NCI-H1417 (cell line): ENCODE measurements at places on chromosomes 5 and 9.

- peak; percentile 52 for DNase-seq
Measured at GRCh38 chr5:138636398-138636944, 61.3 kb upstream of the HSPA9 start.

DNA sequence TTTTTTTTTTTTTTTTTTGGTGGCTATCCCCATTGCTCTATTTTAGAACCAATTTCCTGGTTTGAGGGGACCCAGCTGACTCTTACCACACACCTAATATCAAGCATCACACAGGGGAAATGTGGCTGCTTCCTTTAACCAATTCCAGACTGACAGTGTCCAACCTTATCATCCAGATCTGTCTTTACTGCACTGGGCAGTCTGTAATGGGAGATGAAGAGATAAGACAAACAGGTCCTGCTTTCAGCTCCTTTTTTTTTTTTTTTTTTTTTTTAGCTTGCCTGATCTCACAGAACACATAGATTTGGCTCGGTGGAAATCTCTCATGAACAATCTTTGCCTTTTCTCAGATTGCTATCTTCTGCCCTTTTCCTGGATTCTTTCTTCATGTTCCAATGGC lies 198.8 kb upstream of the TYRP1 start:
- DNase-seq, result no peak

DNA sequence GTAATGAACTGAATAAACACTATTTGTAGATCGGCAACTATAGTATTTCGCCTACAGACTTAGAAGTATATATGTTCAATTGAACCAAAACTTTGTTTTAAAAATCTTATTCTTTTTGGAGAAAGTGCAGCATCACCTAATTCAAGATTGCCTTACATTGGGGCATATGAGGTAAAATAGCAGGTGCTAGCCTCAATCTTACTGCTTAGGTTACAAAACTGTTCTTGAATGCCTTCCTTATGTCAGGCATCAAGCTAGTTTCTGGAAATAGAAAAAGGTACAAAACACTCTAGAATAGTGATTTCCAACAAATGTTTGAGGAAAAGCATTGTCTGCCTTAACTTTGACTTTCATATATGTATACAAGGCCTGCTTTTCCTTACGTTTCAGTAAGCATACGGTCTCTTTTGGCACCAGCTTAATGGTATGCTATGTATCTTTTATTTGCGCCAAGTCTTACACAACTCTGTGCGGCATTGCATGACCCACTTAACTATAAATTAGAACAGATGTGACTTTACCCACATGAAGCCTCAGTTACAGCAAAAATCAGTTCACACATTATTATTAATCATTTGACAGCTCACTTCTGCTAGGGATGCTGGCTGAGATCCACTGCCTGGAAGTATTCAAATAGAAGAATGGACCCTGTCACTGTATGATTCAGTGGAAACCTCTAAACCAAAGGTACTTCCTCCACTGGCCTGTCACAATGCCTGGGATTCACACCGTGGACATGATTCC lies 174.1 kb downstream of the PRELID2 start:
- DNase-seq, result no peak

- no peak for DNase-seq
Measured at GRCh38 chr5:170743876-170744212, 39.7 kb upstream of the GABRP start.

GRCh38 chr5:40198736-40199135 lies 481.0 kb upstream of the PTGER4 start:
- no peak for DNase-seq
